Liver (tissue), 10 donors: ENCODE measurements at places on chromosomes 2 and 18. TPM values are rescaled to one million over a fixed set of nuclear protein-coding genes. Genes with fewer than 3 reads are reported as not detected.

DNA sequence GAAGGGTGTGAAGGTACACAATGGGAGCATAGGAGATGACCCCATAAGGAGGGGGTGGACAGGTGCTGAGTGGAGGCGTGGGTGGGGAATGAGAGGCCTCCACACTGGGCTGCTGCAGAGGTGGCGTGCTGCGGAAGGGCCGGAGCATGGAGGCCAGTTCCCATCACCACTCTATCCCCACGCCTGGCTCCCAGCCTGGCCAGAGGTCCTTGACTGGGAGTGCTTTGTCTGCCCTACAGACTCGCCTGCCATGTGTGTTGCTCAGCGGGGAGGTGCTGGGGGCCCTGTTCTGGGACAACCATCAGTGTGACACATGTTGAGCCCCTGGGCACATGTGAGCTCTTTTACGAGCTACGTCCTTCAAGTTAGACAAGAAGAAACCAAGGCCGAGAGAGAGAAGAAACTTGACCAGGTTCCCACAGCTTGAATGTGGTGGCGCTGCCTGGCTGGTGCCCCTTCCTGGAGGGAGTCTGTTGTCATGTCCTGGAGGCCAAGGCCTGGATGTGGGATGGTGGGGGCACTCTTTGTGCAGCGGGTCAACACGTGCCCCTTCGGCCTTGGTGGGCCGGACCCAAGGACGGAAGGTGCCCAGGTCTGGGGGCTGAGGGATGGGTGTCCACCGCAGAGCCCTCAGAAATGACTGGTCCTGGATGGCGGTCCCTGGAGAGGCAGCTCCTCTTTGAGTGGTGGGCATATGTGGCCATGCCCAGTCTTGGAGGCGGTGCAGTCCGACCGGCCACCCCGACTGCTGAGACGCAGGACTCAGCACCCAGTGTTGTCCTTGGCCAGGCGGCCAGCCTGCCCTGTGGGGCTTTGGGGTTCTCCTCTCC is 1.2 kb upstream of the INPP5D start:
- DNase-seq: no peak

DNA sequence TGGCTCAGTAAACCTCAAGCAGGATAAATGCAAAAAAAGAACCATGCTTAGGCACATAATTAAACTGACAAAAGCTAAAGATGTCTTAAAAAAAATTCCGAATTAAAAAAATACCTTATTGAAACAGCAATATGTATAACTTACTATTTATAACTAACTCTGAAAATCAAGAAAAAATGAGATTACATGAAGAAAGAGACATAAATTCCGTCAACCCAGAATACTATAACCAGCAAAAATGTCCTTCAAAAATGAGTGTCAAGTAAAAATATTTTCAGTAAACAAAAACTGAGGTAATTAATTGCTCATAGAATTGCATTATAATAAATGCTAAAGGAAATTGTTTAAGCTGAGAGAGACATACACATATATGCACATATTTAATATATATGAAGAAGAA is 474.5 kb upstream of the SYT4 start:
- DNase-seq: no peak

- no peak for DNase-seq
These were observed 18.7 kb downstream of the DBI start for GRCh38 chr2:119385466-119385865.

- DNase-seq: no peak
These were observed 66.4 kb downstream of the OSR1 start for GRCh38 chr2:19292007-19292406.

DNA sequence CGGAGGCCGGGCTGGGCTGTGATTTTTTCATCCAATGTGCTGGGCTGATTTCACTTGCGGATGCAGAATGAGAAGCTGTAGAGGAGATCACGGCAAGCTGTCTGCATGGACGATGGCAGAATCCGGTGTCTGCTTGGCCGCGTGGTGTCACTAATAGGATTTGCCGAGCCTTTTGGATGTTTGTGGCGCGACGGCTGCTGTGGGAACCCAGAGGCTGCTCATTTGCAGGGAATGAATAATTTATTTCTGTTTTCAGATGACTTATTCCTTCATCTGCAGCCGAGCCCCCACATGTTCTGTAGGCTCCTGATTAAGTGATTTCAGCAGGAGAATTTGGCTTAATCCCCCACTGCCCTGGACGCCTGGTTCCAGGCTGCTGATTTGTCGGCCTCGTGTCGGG is 62.6 kb downstream of the ODC1 start:
- no peak for DNase-seq

DNA sequence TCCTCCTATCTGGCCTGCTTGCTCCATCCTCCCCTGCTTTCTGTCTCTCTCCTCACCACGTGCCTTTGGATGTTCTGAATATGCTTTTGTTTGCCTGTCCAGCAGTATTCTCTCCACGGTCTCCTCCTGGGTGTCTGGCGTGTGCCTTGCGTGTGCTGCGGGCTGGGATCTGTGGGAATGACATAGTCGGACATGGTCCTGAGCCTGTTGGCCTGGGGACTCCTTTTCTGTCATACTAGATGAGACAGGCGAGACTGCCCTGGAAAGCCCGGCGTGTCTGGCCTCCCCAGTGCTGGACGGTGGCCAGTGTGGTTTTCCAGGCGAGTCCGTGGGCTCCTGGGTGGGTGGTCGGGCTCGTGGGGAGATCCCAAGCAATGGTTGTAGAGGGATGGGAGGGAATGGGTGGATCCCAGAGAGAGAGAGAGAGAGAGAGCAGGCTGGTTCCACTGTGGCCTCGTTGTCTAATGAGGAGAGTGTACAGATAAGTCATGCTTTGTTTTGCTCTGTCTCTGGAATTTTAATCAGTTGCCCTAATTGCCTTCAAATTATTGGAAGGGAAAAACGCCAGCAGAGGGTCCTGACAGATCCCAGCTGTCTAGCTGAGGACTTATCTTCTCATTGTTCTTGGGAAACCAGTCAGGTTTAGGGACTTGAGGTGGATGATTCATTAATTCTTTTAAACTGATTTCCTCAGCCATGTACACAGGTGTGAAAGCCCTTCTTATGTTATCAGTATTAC is 58.3 kb downstream of the HPCAL1 start:
- DNase-seq: no peak

DNA sequence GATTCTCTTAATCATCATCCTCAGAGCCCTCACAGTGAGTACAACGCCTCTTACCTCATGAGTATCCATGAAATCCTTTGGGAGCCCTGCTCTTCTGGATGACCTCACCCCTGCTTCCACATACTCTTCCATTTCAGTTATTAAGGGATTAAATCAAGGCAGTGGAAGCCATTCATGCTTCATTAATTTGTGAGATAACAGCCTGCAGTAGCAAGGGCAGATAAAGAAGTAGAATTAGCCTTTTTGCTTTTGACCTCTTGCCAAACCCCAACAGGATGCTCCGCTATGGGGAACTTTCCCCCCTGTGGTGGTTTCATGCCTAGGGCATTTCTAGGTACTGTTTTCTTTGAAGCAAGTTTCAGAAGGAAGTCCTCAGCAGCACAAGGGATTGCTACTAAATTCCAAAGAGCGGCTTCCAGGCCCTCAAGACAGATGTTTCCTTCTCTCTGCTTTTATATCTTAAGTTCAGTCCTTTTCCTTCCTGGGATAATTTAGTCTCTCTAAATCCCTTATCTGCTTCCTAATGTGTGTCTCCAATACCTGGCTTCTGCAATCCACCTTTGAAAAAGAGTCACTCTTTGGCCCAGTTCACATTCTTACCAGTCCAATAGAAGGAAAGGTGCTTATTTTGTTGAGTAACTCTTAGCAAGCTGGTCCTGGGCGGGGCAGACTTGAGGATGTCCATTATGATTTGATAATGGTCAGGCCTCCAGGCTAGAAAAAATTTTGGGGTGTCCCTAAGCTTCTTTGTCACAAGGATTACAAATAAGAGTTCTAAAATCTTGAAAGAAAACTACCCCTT is 76.9 kb downstream of the MYO1B start:
- no peak for DNase-seq

The COL5A2 gene
- total RNA-seq: 83.5 TPM
